Natural killer cell (primary cell): ENCODE measurements at places on chromosomes 3 and 15. TPM values are rescaled to one million over a fixed set of nuclear protein-coding genes. Genes with fewer than 3 reads are reported as not detected.

RASGRP1 gene
- 122 TPM for total RNA-seq

PYGO1 gene
- not detected for total RNA-seq

APBA2 gene
- total RNA-seq = 97.9 TPM

SERINC4 gene
- 0.18 TPM for total RNA-seq

CHMP2B gene
- total RNA-seq = 34.2 TPM

SEMA7A gene
- total RNA-seq = 9.0 TPM

RRP9 gene
- 11.2 TPM for total RNA-seq

PROK2 gene
- not detected for total RNA-seq

DNA sequence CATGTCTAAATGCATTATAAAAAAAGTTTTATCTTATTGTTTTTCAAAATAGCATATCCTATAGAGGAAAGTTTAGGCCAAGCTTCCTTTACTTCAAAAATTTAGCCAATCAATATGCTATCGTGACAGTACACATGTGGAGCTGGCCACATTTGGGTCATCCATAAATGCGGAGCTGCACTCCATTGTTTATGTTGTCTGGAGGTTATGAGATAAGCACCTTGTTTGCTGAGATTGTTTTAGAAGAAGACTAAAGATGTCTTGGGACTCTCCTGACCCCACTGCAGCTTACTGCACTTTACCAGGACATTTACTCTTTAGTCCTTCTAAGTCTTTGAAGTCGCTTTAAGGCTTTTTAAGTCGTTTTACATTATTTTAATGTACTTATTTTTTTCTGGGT lies 265.9 kb downstream of the OCA2 start:
- no peak overlapping the region for H3K4me3 ChIP-seq
- no peak overlapping the region for H3K27ac ChIP-seq
- no peaks in the 10 kb centered on the region for H3K36me3 ChIP-seq
- H3K27me3 ChIP-seq = no peaks in the 10 kb centered on the region

DNA sequence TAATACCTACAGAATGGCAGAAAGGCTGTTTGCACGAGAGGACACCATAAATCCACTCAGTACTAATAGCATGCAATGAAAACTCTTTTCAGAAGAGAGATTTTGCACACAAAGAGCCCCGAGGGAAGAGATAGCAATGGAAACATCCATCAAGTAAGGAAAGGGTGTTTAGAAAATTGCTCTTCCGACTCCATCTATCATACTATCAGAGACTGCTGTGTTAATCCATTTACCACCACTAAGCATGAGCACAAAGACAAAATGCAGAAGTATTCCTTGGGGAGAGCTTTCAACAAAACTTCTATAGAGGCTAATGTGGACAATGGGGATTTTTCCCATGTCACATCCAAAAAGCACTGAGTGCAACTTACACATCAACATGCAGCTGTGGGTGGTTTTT lies 72.1 kb upstream of the PLAAT1 start:
- no peaks in the 10 kb centered on the region for H3K4me1 ChIP-seq
- no peak overlapping the region for H3K27ac ChIP-seq
- no peaks in the 10 kb centered on the region for H3K27me3 ChIP-seq
- H3K4me3 ChIP-seq = no peak overlapping the region
- H3K36me3 ChIP-seq = no peaks in the 10 kb centered on the region

DNA sequence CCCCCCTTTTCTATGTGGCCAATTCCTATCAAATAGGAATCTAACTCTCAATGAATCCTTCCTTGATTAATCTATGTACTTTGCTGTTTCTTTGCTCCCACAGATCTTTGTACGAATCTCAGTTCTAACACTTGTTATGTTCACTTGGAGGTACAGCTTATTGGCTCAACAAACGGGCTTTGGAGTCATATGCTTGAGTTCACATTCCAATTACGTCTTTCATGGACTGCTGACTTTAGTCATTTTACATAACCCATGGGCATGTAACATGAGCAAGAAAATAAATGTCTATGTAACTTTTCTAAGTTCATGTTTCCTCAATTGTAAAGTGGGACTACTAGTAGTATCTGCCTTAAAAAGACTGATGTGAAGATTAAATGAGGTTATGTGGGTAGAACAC lies 123.2 kb upstream of the TBC1D5 start:
- no peak overlapping the region for H3K4me3 ChIP-seq
- H3K27ac ChIP-seq = no peak overlapping the region
- no peaks in the 10 kb centered on the region for H3K4me1 ChIP-seq

DNA sequence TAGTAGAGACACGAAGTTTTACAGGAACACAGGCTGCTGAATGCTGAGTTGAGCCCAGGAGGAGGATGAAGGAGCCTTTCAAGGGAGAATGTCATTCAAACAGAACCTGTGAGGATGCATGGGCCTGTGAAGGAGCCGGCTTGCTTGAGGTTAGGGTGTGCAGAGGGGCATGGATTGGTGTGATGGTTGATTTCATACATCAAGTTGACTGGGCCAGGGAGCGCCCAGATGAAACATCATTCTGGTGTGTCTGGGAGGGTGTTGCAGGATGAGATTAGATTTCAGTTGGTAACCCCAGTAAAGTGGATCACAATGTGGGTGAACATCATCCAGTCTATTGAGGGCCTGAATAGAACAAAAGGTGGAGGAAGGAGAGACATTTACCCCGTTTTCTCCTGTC lies 243.6 kb downstream of the EDEM1 start:
- no peak overlapping the region for H3K27ac ChIP-seq
- no peak overlapping the region for H3K4me3 ChIP-seq
- H3K36me3 ChIP-seq = no peaks in the 10 kb centered on the region

- DNase-seq = no peak
- no peaks in the 10 kb centered on the region for H3K36me3 ChIP-seq
- H3K27me3 ChIP-seq = no peaks in the 10 kb centered on the region
- H3K4me1 ChIP-seq = no peaks in the 10 kb centered on the region
Observed at GRCh38 chr3:41002104-41002503, 197.2 kb upstream of the CTNNB1 start.

- no peak overlapping the region for H3K4me3 ChIP-seq
- H3K36me3 ChIP-seq = no peaks in the 10 kb centered on the region
- no peaks in the 10 kb centered on the region for H3K4me1 ChIP-seq
- H3K27me3 ChIP-seq = no peaks in the 10 kb centered on the region
Observed at GRCh38 chr3:34844323-34844620, 795.1 kb upstream of the ARPP21 start.

DNA sequence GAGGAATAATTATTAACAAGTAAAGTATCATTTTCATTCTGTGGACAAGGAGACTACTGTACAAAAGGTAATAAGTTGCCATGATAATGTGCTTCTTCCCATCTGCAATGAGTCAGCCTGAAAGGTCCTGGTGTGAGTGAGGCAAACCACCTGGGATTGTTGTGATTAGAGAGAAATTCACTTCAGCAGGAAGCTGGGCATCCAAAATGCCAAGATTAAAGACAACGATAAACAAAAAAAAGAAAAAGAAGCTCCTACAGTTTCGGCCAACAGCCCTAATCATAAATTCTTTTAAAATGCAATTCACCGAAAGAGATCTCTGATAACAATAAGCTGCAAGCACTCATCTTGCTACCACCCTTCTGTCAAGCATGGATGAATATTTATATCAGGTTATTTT lies 507.8 kb downstream of the TUSC7 start:
- no peak for DNase-seq
- no peaks in the 10 kb centered on the region for H3K27me3 ChIP-seq
- no peak overlapping the region for H3K4me3 ChIP-seq
- no peak overlapping the region for H3K27ac ChIP-seq
- no peaks in the 10 kb centered on the region for H3K36me3 ChIP-seq

GRCh38 chr3:61236556-61236955 lies 14.7 kb downstream of the FHIT start:
- no peaks in the 10 kb centered on the region for H3K27me3 ChIP-seq
- no peak for DNase-seq
- H3K4me3 ChIP-seq = no peak overlapping the region
- no peaks in the 10 kb centered on the region for H3K36me3 ChIP-seq
- H3K27ac ChIP-seq = no peak overlapping the region

DNA sequence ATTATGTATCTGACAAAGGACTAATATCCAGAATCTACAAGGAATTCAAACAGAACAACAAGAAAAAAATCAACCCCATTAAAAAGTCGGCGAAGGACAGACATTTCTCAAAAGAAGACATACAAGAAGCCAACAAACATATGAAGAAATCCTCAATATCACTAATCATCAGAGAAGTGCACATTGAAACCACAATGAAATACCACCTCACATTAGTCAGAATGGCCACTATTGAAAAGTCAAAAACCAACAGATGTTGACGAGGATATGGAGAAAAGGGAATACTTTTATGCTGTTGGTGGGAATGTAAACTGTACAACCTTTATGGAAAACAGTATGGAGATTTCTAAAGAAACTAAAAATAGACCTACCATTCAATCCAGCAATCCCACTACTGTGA lies 233.1 kb upstream of the PLSCR5 start:
- no peaks in the 10 kb centered on the region for H3K36me3 ChIP-seq
- H3K4me3 ChIP-seq = no peak overlapping the region
- H3K27me3 ChIP-seq = no peaks in the 10 kb centered on the region
- no peaks in the 10 kb centered on the region for H3K4me1 ChIP-seq

DNA sequence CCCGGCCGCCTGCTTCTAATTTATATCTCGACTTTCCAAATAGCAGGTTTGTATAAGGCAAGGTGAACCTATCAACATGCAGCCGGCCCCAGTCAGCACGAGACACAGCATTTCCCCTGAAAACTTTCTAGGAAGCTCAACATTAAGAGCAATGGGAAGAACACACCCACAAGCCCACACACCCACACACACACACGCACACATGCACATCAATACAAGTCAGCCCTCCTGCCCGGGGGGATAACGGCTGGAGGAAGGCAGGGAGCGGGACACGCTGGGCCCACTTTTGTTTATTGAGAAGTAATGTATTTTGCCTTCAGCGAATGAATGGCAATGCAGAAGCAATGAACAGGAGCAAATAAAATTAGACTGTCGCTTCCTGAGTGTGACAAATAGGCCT lies 83.5 kb downstream of the PCSK6 start:
- no peaks in the 10 kb centered on the region for H3K4me1 ChIP-seq
- no peak for DNase-seq
- no peak overlapping the region for H3K4me3 ChIP-seq
- no peak overlapping the region for H3K27ac ChIP-seq

GRCh38 chr3:124701687-124702086 lies 28.6 kb upstream of the UMPS start:
- H3K4me3 ChIP-seq = no peak overlapping the region
- H3K36me3 ChIP-seq = no peaks in the 10 kb centered on the region
- DNase-seq = no peak
- H3K4me1 ChIP-seq = no peaks in the 10 kb centered on the region
- H3K27ac ChIP-seq = no peak overlapping the region

DNA sequence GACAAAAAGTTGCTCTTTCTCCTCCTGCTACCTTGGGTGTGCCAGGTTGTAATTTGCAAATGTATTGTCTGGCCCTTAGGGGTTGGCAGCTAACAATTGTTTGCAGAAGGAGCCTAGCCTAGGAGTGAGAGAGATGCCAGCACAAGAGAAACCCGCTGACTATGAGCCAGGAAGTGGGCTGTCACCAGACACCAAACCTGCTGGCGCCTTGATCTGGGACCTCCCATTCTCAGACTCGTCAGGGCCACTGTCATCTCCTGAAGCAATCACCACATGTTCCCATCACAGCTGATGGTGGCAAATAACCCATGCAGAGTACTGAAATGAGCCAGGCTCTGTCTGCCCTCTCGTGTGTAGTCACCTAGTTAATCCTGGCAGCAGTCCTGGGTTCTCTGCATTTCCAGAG lies 406.4 kb upstream of the NPAP1 start:
- H3K4me1 ChIP-seq = no peaks in the 10 kb centered on the region
- no peak overlapping the region for H3K27ac ChIP-seq
- H3K4me3 ChIP-seq = no peak overlapping the region
- DNase-seq = no peak

DNA sequence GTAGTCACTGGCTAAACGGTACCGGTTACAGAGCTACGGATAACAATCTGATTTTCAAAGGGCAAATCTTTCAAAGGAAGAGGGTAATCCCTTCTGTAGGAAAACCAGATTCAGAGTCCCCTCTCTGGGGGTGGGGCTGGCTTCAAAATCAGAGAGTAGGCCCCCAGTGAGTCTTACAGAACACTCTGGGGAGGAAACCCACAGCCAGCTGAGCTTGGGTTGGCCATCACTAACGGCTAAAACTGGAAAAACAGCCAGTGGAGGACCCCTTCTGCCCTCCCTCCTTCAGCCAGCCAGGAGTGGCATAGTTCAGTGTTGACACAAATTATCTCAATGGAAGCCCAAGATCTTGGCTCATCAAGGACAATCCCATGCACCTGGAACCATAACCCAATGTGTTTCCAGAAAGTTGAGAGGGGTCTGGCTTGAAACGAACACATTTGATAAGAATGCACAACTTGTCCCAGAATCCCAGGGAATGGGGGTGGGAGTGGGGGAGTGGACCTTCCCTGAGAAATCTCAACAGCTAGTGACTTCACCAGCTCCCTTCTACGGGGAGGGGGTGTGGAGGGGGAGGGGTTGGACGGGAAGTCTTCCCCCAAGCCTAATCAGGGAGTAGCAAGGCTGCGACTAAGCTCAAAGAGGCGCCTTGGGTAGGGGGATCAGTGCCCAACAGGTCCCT lies 1.0 kb downstream of the RASL12 start:
- H3K27ac ChIP-seq = no peak overlapping the region
- H3K36me3 ChIP-seq = no peaks in the 10 kb centered on the region
- no peak for DNase-seq
- no peak overlapping the region for H3K4me3 ChIP-seq
- peaks cover 12% of the 10 kb centered on the region for H3K27me3 ChIP-seq

DNA sequence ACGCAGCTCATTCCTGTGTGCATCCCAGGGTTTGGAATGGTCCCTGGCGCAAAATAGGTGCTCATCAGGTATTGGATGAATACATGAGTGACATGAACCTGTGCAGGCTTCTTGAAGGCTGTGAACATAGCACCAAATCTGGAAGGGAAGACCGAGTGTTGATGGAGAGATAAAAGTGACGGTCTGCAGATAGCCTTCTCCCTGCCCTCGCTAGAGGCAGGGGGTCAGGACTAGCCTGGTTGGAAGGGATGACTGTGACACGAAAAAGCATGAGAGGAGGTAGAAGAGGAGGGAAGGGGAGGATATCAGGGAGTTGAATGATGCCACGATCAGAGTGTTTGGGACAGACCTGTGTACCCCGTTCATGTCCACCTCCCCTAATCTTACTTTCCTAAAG lies 267.1 kb downstream of the XXYLT1 start:
- peaks cover 19% of the 10 kb centered on the region for H3K4me1 ChIP-seq
- no peak overlapping the region for H3K27ac ChIP-seq
- H3K27me3 ChIP-seq = no peaks in the 10 kb centered on the region
- DNase-seq = no peak
- no peak overlapping the region for H3K4me3 ChIP-seq
